Stimulated activated CD4-positive, alpha-beta T cell treated with anti-CD3 and anti-CD28 coated beads, Interleukin-15, amount 100 ng/mL, for 48 hours (primary cell): ENCODE measurements at places on chromosomes 12 and 14.

- no peak for DNase-seq
These were observed 13.5 kb downstream of the CPSF2 start for GRCh38 chr14:92135269-92135668.

GRCh38 chr12:129561304-129561703 is 342.5 kb downstream of the TMEM132D start:
- DNase-seq: no peak

DNA sequence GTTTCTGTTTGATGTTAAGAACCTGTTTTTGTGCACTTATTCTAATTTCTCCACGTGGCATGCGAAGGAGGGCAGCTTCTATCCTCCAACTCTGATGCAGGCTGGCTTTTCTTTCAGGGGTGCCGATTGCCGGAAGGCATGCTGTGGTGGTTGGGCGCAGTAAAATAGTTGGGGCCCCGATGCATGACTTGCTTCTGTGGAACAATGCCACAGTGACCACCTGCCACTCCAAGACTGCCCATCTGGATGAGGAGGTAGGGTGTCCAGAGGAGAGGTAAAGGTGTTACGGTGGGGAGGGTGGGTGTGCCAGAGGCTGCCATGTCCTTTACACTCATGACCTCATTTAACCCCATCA is 29.6 kb downstream of the MTHFD1 start:
- DNase-seq: no peak

DNA sequence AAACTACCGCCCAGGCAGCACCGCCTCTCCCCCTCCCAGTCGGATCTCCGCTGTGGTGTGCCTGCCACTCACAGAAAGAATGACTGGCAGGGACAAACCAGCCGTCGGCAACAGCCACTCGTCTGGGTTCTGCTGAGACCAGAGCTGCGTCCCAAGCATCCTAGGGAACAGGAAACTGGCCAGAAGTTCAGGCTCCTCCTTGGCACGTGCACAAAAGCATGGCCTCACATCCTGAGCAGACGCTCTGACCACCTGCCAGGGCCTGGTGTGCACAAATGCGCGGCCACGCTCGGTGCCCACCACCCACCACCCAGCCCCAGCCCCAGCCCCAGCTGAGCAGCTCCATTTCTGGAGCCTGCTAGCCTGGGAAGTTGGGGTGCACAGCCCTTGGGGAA is 214.8 kb downstream of the DPF3 start:
- DNase-seq: no peak

- DNase-seq: no peak
These were observed 550 bp downstream of the GNG2 start for GRCh38 chr14:51860825-51861499.

DNA sequence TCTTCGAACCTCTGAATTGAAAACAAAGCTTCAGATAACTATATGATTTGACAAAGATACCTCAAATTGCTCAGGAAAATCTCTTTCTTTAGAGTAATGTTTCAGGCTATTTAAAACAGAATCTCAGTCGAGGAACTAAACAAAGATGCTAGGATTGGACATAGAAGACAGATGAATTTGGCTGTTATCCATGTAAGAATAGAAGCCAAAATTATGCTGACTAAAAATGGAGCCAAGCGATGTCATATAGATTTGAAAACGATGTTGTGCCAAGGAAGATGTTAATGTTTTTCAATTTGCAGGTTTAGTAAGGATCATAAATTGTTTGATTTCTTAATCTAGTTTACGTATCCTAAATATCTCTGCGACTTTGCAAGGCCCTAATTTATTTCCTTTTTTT is 295.9 kb downstream of the FOXG1 start:
- DNase-seq: no peak

- no peak for DNase-seq
These were observed 22.5 kb upstream of the CMKLR1 start for GRCh38 chr12:108361606-108362005.

GRCh38 chr12:106133136-106134087 is 5.3 kb downstream of the NUAK1 start:
- no peak for DNase-seq

- no peak for DNase-seq
These were observed 101.9 kb upstream of the OVCH1 start for GRCh38 chr12:29599381-29599780.

DNA sequence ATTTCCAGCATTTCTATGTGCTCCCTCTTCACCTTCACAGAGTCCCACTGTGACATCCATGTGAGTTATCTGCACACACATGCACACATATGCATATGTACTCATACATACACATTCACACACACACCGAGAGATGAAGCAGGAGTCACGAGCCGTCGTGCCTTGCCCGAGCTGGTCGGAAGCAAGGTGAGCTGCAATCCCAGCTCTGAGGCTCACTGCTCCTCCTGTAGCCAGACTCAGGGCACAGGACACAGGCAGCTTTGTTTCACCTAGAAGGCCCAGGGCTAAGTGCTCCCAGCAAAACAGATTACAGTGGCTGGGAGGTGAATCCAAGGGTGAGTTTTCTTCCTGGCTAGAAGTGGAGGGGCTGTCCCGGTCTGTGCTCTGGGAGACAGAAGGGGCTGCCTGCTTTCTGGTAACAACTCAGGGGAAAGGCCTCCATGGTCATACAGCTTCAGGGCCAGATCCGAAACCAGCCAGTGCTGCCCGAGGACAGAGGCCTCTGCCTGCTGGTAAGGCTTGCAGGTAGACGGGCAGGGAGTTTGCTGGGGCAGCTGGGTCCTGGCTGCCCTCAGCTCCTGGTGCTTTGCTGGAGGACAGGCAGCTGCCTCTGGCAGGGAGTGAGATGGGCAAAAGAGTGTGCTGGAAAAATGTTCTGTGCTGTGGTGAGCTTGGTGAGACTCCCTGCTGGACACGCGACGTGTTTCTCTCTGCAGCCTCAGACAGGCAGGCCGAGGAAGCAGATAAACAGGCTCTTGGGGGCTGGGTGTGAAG is 123.7 kb downstream of the CRACR2A start:
- DNase-seq: no peak

- DNase-seq: no peak
These were observed 6.7 kb downstream of the TESPA1 start for GRCh38 chr12:54977857-54978256.

GRCh38 chr12:1702713-1703112 is 11.8 kb downstream of the ADIPOR2 start:
- no peak for DNase-seq

DNA sequence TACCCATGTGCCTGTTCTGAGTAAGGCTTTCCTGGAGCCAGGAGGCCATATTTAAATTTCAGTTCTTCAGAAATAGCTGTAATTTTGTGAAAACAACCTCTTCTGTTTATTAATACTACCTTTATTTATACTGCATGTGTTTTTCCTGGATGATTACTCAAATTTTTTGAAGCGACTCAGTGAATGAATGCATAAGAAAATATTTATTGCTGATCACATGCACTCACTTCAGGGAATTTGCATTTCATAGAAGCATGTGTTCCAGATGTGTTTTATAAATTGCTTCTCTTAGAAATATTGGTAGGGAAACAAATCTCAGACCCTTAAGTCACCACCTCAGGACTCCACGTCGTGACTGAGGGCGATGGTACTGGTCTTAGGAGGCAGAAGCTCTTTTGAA is 21.8 kb upstream of the DCN start:
- no peak for DNase-seq

DNA sequence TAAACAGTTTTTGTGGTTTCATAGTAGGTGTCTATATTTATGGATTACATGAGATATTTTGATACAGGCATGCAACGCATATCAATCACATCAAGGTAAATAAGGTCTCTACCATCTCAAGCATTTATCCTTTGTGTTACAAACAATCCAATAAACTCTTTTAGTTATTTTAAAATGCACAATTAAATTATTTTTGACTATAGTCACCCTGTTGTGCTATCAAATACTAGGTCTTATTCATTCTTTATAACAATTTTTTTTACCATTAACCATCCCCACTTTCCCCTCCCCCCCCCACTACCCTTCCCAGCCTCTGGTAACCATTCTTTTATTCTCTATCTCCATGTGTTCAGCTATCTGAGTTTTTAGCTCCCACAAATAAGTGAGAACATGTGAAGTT is 175.7 kb upstream of the FBXO33 start:
- DNase-seq: no peak

DNA sequence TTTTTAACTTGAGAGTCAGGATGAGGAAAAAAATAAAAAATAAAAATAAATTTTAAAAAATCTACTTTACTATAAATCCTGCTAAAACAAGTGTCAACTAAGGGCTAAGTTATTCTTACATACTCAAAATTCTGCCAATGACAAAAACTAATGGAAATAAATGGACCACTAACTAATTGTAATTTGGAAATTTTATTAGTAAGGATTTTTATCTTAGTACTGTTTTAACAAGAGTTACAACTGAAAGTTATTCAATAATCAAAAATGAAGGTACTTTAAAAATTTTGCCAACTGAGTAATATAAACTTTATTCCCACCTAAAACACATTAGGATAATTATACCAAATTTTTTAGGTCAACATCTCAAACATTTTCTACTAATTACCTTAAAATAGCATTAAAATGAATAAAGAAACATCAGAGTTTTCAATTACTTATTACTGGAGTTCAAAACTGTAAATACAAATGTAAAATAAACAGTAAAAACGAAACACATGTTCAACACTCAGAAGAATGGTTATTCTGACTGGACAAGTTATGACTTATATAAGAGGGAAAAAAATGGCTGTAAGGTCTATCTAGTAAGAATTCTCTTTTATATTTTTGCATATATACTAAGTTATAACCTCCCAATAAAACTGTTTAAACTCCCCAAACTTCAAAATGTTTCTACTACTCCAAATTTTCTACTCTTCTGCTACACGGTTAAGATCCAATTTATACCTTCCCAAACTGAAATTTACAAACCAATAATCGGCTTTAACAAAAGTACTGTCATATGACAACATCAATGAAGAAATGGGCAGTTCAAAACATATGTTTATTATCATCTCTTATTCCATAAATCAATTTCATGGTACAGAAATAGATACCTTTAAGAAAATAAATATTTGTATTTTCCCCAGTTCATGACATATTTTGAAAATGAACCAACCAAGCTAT is 2.7 kb downstream of the HECTD1 start:
- DNase-seq: no peak

DNA sequence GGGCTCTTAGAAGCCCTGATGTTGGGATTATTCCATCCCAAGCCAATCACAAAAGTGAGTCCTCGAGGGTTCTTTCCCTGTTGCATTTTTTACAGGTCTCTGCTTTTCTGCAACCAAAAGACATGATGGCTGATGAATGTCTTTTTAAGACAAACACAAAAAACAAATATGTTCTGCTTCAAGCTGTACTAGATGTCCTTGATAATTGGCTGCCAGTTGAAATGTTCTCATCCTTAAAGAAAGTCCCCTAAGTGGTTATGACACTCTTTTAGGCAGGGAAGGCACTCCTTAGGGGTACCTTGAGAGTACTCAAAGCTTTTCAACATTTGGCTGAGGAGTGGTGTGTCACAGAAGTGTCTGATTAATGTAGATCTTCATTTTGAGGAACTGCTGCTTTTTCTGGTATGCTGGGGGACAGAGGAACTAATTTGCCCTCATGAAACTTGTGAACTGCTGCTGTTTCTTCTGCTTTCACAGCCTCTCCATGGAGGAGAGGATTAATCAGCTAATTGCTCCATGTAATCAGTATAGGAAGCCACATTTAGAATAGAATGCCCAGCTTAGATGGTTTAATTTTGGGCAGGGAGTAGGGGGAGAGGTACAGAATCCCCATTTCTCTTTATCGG is 22.8 kb upstream of the IGF1 start:
- DNase-seq: no peak

DNA sequence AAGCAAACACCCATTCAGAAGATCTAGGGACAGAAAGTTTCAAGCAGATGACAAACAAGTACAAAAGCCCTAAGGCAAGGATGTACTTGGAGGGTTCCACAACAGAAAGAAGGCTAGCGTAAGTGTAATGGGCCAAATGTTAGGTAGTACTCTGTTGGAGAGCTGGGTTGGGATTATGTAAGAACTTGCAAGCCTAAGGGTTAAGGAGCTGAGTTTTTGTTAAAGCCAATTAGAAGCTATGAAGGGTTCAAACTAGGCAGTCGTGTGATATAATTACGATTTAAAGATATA is 41.4 kb downstream of the HECTD1 start:
- DNase-seq: no peak

- no peak for DNase-seq
These were observed 63.5 kb downstream of the FGD4 start for GRCh38 chr12:32462908-32463307.

- no peak for DNase-seq
These were observed 123.1 kb upstream of the KRR1 start for GRCh38 chr12:75634244-75635222.

- no peak for DNase-seq
These were observed 261.8 kb downstream of the TMTC2 start for GRCh38 chr12:82948491-82948890.

DNA sequence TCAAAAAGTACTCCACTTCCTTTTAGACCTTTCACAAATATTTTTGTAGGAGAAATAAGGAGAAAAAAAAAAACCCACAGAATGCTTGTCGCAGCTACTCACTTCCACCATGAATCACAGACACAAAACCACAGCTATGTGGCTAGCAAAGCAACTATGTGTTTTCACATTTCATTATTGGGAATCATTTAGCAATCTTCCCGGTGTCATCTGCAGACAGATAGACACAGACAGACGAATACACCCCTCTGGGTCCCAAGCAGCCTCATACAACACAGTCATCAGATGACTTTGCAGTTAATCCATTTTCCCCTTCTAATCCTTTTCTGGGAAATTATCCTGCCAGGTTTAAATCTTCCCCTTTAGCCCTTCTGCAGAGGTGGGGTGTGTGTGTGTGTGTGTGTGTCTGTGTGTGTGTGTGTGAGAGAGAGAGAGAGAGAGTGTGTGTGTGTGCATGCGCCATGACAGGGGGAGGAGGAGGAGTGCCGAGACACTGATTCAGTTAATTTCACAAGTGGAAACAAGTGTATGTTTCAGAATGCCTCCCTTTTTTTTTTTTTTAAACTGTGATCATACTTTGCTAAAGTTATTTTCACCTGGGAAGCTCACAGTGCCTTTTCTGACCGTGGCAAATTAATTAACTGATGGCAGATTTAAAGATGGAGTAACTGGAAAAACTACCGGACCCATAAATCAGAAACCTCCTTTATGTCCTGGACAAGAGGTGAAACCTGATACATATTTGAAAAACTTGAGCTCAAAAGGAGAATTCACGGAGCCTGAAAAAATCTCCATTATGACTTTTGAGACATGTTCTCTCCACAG is 39.9 kb downstream of the LTBP2 start:
- no peak for DNase-seq

GRCh38 chr14:93047661-93048060 is 68.1 kb downstream of the ITPK1 start:
- DNase-seq: no peak

- no peak for DNase-seq
These were observed 4.5 kb downstream of the DCN start for GRCh38 chr12:91178139-91178561.

- no peak for DNase-seq
These were observed 136.3 kb downstream of the AEBP2 start for GRCh38 chr12:19575337-19576243.
